IPS-NIHi11 (cell line): ENCODE measurements at places on chromosomes 5 and 9.

DNA sequence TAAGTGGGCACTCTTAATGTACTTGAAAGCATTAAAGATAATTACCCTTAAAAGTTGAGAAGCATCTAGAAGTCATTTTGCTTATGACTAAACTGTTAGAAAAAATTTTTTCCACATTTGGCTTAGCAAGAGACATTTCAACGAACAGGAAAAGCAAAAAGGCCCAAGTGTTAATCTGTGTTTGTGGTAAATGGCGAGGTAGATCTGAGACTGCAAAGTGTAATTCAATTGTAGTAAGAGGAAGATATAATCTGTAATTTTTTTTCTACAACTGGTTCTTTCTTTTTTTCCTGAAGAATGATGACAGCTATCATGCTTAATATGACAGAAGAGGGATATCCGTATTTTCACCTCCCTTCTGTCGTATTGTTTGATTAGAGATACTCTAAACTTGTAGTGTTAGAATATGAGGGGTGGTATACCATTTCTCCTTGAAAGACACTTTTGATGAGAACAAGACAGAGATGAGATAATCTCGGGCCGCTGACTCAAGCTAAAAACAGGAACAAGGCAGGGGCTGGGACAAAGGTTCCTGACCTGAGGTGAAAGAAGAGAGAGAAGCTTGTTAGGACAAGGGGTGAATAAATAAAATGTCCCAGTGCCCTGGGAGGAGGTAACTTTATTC is 459.3 kb upstream of the ZNF608 start:
- DNase-seq: no peak

DNA sequence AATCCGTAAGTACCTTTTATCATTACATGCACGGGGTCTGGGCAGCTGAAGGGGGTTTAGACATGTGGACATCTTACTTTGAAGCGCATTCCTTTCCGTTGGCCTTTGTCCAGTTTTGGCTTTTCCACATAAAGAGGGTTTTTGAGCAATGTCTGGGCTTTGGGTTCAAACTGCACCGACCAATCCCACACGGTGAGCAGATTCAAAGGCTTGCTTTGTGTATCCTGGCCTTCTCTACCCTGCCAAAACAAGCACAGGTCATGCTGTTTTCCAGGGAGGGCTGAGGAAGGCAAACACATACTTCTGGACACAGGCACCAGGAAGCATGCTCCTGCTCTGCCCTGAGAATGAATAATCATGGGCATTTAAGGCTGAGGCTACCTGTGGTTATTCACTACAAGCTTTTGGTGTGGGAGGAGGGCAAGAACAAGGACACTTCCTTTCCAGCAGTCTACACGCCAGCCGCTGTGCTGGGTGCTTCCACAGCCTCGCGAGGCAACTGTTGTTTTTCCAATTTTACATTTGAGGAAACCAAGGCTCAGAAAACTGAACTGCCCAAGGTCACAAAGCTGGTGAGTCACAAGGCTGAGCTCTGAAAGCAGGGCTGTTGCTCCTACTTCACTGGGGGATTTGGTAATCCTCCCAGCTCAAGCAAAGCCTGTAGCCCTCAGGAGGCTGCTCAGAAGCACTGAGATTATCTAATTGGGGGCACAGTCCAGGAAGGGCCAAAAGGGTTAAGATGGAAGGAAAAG is 59.8 kb upstream of the GOLPH3 start:
- DNase-seq: no peak

- DNase-seq: no peak
Observed at GRCh38 chr9:114364134-114365041, 23.4 kb downstream of the AKNA start.

DNA sequence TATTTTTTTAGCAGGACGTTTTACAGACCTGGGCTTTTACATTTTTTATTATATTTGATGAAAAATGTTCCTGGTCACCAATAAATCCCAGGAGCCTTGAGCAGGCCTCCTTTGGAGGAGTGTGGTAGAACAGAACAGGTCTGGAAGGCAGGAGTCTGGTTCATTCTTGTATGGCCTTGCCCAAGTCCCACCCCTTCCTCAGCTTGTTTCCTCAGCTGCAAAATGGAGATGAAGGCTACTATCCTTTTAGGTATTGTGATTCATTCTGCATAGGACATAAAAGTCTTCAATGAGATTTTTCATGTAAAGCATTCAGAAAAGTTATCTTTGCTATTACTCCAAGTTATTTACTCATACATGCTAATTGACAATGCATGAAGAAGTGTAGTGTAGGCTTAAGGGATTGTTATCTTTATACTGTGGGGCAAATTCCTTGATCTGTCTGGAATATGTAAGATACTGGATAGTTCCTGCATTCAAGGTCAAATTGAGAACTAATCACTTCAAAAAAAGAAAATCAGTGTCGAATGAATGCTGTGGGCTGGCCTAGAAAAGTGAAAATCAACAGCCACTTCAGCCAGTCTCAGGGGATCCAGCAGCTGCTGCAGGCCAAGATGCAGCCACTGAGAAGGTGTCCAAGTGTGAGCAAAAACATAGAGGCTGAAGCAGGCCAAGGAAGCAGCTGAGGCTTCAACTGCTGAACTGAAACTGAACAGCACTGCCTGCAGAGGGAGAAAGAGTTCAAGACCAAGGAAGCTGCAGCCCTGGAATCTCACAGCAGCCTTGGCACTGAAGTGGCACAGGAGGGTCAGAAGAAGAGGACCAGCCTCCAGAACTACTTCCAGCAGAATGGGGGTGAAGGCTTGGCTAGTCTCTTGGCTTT is 15.5 kb upstream of the SLC36A3 start:
- DNase-seq: peak; percentile 36

GRCh38 chr9:127263237-127263636 is 1.3 kb upstream of the GARNL3 start:
- no peak for DNase-seq

DNA sequence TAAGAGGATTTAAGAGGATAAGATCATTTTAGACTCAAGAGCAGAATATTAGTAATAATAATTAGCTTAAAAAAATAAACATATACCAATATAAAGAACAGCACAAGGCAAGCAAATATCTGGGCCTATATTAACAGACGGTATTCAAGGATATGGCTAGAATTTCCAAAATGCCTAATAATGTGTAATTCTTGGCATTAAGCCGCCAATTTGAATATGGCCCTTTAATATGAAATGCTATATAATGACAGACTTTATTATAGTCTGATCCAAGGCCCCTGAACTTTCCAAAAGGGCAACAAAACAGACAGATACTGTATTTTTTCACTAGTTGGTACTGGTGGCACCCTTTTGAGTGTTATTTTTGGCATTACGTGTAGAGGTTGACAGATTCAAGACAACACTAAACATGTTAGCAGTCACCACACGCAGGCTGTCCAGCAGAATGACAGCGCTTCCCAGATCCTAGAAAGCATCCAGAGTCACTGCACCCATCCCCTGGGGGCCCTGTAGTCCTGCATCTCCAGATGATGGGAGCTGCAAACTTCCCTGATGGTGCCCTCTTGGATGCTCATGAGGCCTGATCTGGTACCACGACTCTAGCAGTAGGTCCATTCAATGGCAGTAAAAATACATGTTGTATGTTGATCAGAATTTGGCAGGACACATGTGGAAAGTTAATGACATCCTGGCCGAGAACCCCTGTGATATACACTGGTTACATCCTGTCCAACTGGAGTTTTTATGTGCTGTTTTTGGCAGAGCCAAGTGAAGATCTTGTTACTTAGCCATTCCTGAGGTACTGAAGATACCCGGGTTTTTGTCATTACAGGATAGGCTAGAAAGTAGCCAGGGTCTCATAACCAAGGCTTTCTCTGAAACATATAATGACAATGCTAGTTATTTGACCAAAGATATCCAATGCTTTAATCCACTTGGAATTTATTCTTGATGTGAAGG is 1.7 kb upstream of the ABL1 start:
- no peak for DNase-seq

DNA sequence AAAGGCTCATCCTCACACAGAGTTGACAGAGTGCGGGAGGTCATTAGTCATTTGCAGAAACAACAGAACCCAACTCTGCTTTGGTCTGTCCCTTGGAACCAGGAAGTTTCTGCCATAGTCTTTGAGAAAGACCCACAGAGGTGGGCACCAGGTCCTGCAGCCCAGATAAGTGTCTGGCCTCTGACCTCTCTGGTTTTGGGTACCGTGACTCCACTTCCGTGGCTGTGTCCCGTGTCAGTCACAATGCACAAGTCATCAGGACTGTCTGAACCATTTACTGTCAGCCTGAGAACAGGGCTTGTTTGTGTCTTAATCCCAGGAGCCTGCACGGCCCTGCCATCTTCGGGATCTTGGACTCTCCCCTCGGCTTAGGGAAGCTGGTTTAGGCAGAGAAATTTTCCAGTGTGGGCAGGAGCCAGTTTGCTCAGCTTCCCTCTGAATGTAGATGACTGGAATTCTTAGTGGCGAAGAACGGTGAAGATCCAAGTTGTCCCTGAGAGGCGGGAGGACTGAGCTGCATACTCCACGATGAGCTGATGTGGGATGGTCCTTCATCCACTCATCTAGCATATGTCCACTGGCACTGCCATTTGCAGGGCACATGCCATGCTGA is 11.9 kb downstream of the GSN start:
- DNase-seq: no peak

DNA sequence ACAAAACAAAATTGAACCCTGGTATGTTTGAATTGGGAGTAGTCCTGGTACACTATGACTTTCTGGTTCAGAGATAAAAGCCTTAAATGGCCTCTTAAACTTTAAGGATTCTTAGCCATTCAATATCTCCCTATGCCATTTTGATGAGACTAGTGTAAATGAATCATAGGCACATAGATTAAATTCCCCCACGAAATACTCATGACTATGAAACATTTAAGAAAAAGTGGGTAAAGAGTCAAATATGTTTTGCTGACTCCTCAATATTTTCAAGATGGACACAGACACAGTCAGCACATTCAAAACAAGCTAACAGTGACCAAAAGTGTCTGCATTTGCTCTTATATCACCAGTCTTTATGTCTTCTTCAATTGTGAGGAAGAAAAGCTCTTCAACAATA is 278.3 kb downstream of the PDE4D start:
- DNase-seq: no peak

GRCh38 chr9:72333197-72333596 is 31.8 kb downstream of the ZFAND5 start:
- DNase-seq: no peak
